ENCODE measurements at places on chromosomes 4 and X.

- DNase-seq: no peak
These were observed 57.3 kb downstream of the RASL11B start for GRCh38 chr4:52919461-52919860.

DNA sequence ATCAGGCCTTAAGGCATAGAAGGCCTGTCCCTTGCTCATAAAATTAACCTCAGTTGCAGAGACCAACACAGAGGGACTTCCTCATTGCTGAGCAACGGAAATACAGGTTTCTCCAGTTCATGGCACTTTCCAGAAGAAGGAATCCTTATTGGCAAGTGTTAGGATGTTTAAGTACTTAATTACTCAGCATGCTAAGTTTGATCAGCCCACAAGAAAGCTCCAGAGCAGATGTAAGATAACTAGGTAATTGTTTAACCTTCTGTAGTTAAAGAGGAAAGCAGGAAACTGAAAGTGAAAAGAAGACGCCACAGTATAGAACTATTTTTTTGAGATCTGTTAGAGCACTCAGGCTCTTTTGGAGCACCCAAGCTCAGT lies 33.5 kb downstream of the SMS start:
- no peak for DNase-seq

GRCh38 chr4:21009956-21010355 lies 309.7 kb downstream of the PACRGL start:
- DNase-seq: no peak

- no peak for DNase-seq
These were observed 20.1 kb downstream of the ATP10D start for GRCh38 chr4:47505147-47505546.

DNA sequence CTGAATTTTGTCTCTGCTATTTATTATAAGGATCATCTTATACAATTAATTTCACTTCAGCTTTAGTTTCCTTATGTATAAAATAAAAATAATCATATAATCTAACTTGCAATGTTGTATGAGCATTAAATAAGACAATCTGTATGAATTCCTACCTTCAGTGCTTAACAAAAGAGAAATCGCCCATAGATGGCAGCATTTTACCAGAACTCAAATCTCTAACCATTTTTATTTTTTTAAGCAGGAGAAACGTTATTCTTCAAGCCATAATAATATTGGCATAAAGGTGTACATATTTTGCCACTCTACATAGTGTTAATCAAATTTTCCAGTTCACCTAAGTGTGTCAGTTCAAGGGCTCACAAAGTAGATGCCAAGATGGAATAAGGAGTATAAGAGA lies 78.8 kb downstream of the TMEM47 start:
- DNase-seq: no peak

- no peak for DNase-seq
These were observed 53.0 kb downstream of the HAND2 start for GRCh38 chr4:173477016-173477415.

- DNase-seq: no peak
These were observed 187.8 kb upstream of the MBNL3 start for GRCh38 chrX:132676561-132677186.

GRCh38 chr4:149047368-149047767 lies 605.2 kb upstream of the NR3C2 start:
- DNase-seq: no peak

DNA sequence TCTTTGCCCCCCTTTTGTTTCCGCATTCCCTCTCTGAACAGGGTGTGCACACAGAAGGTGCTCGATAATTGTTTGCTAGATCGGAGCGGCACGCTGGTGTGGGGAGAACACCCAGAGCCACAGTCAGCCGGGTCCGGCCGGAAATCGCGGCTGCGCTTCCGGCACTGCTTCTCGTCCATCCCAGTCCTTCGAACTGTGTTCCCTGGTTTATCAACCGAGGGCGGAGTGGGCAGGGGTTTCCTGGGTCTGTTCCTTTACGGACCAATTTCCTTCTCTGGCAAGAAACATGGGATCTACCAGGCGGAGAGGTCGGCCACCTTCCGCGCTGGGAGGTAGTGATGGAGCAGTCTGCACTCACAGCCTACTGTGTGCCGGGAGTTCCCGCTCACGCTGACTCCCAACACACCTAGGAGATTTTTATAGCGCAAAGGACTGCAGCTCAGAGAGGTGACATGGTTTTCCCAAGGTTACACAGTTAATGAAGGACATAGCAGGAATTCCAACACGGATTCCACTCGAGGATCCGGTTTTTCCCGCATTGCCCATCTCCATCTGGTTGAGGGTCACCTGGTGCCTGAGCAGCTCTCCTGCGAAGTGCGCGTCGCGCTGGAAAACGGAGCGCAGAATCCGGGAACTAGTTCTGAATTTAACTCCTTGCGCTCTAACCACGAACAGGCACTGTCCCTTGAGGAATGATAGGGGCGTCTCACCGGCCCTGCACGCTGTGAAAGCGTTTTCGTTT lies 6.8 kb downstream of the MSX1 start:
- DNase-seq: no peak

GRCh38 chr4:42123071-42123644 lies 29.3 kb downstream of the BEND4 start:
- no peak for DNase-seq

DNA sequence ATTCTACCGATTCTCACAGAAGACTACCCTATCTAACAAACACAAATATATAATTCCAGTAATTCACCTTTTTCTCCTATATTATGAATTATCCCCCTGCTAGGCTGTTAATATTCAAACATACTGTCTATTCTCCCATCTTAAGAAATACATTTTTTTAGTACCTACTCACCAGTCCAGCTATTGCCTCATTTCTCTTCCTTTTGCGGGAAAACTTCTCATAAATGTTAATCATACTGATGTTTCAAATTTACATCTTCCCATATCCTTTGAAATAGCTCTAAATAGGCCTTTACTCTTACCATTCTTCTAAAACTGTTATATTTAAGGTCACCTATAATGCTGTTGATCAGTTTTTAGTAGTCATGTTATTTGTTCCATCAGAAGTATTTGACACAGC lies 759.1 kb upstream of the SLIT2 start:
- DNase-seq: no peak

DNA sequence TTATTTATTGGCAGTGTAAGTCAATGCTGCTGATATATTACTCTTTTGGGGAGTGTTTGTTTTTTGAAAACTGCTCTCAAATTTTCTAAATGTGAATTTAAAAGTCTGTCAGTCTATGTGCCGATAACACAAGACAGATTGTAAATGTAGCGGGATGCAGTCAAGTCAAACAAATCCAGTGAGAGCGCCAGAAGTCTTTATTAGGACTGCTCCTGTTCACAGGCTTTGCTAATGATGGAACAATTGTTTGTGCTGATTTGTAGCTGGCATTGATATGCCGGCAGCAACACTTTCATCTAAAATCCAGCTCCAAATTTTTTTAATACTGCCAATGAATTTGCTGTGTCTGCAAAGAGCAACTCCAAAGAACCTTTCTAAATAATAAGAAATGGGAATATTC lies 78.7 kb upstream of the TET2 start:
- DNase-seq: no peak

DNA sequence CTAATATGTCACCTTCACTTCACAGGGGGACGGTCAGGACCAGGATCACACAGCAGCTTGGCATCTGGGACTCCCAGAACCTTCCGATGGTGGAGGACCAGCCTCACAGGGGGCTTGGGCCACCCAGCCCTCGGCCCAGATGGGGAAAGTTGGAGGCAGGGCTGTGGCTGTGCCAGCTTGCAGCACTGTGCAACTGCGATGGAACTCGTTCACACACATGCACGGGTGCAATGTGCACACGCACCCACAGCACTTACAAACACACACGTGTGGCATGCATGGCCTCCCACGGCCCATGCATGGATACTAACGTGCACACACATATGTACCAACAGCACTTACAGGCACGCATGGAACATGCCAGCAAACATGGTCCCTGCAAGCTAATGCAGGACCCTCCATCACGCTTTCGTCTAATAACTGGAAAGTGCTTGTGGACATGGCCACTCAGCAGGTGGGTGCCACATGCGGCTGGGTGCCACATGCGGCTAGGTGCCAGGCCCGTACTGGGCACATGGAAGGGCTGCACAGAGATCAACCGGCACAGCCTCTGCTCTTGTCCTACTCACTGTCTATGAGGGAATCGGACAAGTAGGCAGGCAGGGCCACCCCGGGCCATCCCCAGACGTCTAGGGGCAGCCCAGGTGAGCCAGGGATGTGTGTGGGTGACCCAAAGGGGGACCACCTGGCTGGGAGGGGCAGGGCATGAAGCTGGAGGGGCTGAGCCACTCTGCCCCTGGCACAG lies 63.2 kb downstream of the ADRA2C start:
- DNase-seq: no peak

- DNase-seq: no peak
These were observed 146.0 kb upstream of the CPEB2 start for GRCh38 chr4:14856062-14856933.
